MV-4-11 (cell line): ENCODE measurements at places on chromosomes 16 and 17.

DNA sequence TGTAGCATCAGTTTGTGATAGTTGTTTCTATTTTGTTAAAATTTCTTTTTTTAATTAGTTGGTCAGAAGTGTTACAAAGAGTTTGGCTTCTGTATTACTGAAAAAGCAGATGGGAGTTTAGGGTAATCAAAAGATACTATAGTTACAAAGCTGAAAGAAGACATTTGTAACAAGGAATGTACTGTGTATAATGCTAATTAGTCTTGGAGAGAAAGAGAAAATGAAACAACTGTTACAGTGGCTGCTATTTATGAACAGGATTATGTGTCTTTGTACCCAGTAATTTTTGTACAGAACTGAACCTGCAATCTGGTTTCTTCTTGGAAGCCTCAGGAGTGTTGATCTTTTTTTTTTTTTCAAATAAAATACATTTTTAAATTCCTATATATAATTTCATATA, 14.3 kb downstream of the GDPD1 start:
- no peak for DNase-seq

DNA sequence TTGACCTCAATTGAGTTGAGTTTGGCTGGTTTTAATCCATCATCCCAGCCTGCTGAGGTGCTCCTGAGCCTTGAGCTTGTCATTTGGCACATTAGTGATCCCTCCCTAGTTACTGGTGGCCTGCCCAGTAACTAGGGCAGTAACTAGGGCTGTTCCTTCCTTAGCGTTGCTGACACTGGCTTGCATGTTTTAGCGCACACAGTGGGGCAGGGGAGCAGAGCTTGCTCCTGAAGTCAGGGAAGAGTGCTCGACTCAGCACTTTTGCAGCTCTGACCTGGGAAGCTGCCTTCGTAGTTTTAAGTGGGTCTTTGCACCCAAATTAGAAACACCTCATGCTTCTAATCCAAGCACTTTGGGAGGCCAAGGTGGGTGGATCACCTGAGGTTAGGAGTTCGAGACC, 15.7 kb downstream of the CCDC42 start:
- no peak for DNase-seq

DNA sequence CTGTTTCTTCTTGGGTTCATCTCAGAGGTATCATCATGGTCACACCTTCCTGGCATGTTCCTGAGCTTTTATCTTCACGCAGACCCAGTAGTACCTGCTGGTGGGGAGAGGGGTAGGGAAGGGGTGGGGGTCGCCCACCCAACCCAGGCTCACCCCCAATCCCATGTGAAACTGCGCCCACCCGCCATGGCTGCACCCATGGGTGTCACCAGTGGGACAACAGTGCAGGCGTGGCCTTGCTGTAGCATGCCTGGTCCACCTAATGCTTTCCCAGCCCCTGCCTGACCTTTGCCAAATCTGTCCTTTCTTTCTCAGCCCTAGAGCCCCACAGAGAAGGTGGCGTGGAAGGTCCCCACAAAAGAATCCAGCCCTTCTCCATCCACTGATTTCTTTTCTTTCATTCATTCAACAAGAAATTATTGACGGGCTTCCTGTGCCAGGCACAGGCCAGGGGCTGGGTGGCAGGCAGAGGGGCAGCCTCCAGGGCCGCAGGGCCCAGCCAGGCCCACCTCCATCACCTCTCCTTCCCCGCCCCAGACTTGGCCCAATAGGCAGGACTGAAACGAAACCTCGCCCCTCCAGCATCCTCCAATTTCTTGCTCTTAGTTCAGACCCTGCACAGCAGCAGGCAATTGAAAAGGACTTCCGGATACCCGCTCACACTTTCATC, 79.1 kb upstream of the TNRC6C start:
- DNase-seq, result no peak

DNA sequence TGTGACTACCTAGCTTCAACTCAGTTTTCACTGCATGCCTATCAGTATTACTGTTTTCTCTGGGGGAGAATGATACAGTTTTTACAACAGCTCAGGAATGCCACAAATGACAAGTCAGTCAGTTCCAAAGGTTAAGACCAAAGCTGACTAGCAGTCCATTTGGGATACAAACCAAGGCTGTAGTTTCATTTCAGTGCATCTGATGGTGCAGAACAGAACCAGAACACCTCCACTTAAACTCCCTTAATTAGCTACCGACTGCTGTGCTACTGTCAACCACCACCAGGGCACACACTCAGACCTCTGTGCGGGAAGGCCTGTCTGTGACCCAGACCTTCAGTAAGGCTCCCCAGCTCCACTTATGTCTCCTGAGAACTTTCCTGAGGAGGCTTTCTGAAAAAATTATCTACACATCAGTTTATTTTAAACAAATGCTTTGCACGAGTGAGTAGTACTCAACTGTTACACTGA, 20.4 kb downstream of the NFE2L1 start:
- DNase-seq, result no peak

GRCh38 chr17:45784741-45785479, 790 bp downstream of the CRHR1 start:
- DNase-seq, result peak; percentile 10

GRCh38 chr17:73347351-73347750, 35.5 kb upstream of the CDC42EP4 start:
- no peak for DNase-seq
